ENCODE measurements at places on chromosomes 1 and 21.

GRCh38 chr1:223046011-223046410 lies 97.0 kb downstream of the TLR5 start:
- no peak for DNase-seq

GRCh38 chr1:183506561-183506960 lies 34.3 kb downstream of the SMG7 start:
- DNase-seq: no peak

DNA sequence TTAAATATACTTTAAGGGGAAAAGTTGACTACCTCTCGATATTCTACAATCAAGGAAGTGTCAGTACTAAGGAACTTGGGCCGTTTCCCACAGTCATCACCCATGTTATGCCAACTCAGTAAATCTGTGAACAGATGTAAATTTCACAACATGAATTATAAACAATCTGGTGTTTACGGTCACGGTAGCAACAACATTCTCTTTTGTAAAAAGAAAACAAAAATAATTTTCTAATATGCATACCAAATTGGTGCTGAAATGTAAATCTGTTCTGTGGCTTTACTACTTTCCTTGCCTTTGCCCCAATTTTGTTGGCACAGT lies 1.2 kb downstream of the SH3GLB1 start:
- DNase-seq: no peak

GRCh38 chr1:42290130-42290529 lies 44.9 kb downstream of the FOXJ3 start:
- DNase-seq: no peak

- DNase-seq: no peak
These were observed 21.2 kb downstream of the PDIK1L start for GRCh38 chr1:26132834-26133167.

DNA sequence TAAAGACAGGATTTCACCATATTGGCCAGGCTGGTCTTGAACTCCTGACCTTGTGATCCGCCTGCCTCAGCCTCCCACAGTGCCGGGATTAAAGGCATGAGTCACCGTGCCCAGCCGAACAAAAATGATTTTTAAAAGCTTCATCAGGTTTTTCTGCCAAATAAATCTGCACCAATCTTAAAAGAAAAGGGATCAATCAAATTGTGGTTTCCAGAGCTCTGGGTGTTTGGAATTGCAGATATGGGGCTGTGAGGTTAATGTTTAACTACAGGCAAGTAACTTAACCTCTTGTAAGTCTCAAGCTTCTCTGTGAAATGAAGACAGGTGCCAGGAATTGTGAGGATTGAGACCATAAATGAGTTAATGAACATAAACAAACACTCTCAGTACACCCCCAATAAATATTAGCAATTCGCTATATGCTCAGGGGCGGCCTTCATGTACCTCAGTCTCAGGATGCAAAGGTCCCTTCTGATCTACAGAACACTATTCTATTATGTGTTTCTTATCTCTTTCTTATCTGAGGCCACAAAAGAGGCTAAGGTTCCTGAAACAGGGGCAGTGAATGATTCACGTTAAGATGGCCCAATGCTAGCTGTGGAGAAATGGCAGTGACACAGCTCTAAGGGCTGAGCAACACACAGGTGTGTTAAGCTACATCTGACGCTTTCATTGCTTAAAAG lies 7.1 kb upstream of the GNPAT start:
- DNase-seq: no peak

Measured in stimulated activated CD8-positive, alpha-beta memory T cell treated with anti-CD3 and anti-CD28 coated beads, Interleukin-15, amount 100 ng/mL, for 48 hours (primary cell).